ENCODE measurements at places on chromosomes 5 and 9.

GRCh38 chr5:132058646-132059042 is 1.8 kb upstream of the IL3 start:
- no peak for DNase-seq

DNA sequence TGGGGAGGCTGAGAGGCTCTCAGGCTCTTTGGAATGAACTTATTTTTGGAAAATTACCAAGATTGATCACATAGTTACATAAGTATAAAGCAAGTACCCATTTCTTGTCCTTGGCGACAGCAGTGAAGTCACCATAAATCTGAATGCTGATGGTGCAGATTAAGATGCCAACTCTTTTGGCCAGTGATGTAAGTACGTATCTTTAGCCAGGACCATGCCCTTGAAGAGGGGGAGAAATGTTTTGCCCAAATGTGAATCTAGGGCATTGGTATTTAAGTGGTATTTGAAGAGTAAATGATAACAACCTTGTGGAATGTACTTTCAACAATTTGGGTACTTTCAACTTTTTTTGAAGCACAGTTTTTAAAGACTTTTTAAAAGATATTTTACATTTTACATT is 68.2 kb upstream of the RAD23B start:
- no peak for DNase-seq

- DNase-seq = no peak
These were observed 39.0 kb upstream of the DMXL1 start for GRCh38 chr5:119031905-119032304.

- no peak for DNase-seq
These were observed 8.9 kb upstream of the IL6ST start for GRCh38 chr5:56003679-56004078.

GRCh38 chr9:132459661-132460060 is 49.6 kb downstream of the CFAP77 start:
- no peak for DNase-seq

- no peak for DNase-seq
These were observed 202.5 kb downstream of the CDK5RAP2 start for GRCh38 chr9:120377268-120378159.

- DNase-seq = no peak
These were observed 17.8 kb downstream of the RGS3 start for GRCh38 chr9:113481176-113481787.

- DNase-seq = no peak
These were observed 31.3 kb downstream of the ADAMTS2 start for GRCh38 chr5:179313849-179314521.

DNA sequence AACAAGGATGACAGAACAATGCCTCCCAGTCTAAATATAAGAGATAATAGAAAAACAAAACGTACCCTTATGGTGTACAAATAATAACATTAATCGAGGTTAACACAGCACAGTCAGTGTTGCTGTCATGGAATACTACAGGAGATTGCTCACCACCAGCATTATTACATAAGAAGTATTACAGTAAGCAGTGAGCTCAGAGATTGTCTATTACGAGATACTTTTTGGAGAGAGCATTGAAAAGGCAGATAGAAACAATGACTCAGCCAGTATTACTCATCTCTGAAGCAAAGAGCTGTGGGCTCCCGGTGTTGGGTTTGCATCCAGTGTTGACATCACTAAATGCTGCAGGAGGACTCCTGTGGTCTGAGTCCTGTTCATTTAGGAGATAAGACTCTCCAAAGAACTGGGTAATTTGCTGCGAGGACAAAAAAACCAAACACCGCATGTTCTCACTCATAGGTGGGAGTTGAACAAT is 191.9 kb upstream of the SEMA6A start:
- no peak for DNase-seq

GRCh38 chr5:3120028-3120427 is 368.6 kb upstream of the IRX2 start:
- DNase-seq = no peak

GRCh38 chr5:144267961-144268513 is 97.4 kb downstream of the KCTD16 start:
- no peak for DNase-seq

DNA sequence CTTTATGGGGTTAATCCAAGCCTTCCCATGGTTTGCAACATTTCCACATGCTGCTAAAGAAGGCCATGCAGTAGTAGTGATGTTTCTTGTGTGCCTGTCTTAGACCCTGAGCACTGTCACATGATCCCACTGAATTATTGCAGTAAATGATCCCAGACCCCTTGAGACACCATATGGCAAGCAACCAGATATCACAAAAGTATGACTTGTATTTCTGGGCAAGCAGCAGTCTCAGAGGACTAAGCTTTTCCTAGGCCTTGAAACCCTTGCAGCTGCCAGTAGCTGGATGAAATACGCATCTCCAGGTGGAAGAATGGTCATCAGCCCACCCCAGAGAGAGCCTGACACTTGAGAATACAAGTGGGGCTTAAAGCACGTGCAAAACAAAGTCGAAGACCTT is 41.8 kb downstream of the CDO1 start:
- no peak for DNase-seq

- DNase-seq = no peak
These were observed 424.0 kb upstream of the RGMB start for GRCh38 chr5:98349251-98349989.

DNA sequence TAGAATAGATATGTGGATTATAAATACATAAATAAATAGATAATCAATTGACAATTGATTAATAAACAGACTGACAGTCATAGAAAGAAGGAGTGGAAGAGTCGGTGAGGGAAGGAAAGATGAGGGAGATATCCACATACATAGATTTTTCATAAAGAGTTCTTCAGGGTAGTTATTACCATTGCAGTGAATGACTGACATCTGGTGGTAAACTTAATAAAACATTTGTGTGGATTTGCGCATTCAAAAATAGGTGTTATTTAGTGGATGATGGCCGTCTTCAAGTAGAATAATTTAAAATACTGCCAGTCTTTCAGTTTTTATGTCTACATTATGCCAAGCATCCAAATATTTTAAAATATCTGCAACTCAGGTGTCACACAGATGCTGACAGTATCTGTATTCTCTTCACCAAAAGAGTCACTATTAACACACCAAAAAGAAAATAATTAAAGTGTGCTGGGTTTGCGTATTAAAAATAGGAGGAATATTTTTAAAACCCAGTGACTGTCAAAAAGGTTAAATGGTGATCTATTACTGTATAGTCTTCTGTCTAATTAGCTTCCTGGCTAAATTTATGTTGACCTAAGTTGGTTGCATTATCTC is 78.8 kb downstream of the GIN1 start:
- no peak for DNase-seq

- no peak for DNase-seq
These were observed 34.9 kb downstream of the SLC6A3 start for GRCh38 chr5:1410156-1411014.

DNA sequence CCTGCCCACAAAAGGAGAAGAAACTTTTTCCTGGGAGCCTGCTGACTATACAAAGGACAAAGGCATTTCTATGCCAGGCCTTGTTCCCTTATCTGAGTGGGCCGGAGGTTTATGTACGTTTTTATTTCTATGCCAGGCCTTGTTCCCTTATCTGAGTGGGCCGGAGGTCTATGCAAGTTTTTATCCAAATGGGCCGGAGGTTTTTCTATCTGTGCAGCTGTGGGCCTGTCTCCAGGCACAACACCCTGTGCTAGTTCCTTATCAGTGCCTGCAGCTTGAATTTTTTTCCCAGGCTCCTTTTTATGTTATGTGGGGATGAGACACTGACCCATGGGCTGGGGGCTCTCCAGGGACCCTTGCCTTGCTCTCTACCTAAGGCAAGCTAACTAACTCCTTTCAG is 5.5 kb downstream of the SLC25A2 start:
- no peak for DNase-seq

DNA sequence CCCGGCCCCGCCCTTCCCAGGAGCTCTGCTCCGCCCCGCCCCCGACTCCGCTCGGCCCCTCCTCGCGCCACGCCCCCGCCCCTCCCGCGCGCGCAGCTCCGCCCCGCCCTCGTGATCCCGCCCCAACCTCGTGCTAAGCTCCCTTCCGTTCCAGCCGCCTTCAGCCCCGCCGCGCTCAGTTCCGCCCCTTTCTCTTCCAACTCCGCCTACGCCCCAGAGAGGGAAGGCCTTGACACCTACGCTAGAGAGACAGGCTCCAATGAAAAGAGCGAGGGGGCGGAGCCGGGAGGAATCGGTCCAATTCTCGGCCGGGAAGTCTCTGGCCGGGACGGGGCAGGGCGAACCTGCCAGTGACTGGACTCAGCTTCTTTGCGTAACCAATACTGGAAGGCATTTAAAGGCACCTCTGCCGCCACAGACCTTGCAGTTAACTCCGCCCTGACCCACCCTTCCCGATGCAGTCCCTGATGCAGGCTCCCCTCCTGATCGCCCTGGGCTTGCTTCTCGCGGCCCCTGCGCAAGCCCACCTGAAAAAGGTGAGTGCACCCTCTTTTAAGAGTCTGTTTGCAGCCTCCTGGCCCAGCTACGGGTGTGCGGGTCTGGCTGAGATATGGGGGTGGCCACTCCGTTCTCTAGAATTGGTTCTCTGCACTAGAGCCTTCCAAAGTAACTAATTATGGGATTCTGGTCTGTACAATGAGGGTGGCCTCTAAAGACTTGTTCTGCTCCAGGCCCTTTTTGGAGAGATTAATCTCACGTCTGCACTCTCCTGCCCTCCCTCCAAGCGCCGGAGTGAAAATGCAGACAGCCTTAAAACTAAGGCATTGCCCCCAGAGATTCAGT is at the start of gene GM2A:
Gene GM2A (plus strand): TSS at position 424 of the 843 bp plus-strand sequence. CDS start 32 bp downstream, at position 456.
- DNase-seq = peak; percentile 96

DNA sequence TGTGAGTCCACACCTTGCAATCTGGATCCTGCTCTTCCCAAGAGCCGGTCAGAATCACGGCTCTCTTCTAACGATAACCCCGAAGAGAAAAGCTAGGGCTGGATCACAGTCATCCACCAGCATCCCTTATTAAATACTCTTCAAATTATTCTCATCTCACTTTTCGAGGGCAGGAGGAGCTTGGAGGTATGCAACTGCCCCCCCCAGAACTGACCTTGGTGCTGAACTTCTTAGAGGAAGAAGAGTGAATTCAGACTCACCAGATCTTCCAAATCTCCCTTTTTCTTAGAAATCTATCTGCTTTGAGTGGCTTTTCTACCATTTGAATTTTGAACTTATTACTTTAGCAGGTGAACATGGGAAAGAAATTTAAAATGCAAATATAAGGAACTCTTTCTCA is 75.7 kb downstream of the MED10 start:
- no peak for DNase-seq

DNA sequence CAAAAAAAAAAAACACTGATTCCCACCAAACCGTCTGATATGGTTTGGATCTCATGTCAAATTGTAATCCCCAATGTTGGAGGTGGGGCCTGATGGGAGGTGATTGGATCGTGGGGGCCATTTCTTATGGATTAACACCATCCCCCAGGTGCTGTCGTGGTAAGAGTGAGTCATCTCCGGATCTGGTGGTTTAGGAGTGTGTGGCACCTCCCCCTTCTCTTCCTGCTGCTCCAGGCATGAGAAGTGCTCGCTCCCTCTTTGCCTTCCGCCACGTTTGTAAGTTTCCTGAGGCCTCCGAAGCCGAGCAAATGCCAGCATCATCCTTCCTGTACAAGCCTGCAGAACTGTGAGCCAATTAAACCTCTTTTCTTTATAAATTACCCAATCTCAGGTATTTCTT is 45.2 kb downstream of the HSD17B3 start:
- DNase-seq = no peak

DNA sequence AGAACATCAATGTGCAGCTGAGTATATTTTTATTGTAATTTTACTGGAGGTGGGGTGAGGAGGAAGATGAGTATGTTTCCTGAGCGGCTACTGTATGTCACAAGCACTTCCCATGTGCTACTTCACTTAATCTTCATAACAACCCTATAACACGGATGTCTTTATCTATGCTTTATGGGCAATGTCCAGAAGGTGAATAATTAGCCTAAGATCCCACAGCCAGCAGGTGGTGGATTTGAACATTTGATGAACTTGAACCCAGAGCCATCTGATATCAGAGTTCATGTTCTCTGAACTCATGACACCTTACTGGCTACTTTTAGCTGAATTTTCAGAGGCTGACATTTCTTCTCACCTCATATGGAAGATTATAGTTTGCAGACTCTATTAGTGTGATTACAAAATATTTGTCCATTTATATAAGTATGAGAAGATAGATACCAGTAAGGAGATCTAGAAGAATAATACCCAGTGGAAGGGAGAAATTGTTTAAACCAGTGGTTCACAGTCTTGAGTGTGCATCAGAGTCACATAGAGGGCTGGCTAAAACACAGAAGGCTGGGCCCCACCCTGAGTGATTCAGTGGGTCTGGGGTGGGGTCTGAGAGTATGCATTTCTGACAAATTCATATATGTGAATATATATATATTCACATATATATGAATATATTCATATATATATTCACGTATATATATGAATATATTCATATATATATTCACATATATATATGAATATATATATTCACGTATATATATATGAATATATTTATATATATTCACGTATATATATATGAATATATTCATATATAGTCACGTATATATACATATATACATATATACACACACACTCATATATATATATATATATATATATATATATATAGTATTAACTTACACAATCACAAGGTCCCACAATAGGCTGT is 164.4 kb upstream of the NR3C1 start:
- DNase-seq = no peak

GRCh38 chr5:146069780-146070099 is 35.6 kb downstream of the PLAC8L1 start:
- DNase-seq = no peak

GRCh38 chr5:1052641-1053390 is 44.2 kb downstream of the NKD2 start:
- no peak for DNase-seq

DNA sequence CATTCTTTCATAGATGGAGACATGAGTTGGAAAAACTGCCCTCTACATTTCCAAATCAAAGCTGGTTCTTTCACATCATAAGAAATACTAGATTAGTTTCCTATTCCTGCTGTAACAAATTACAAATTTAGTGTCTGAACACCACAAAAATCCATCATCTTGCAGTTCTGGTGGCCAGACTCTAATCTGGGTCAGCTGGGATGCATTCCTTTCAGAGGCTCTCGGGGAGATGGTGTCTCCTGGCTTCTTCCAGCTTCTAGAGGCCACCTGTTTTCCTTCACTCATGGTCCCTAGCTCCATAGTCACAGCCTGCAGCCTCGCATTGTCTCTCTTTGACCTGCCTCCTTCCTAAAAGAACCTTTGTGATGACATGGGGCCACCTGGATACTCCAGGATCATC is 65.2 kb downstream of the RETREG1 start:
- no peak for DNase-seq

DNA sequence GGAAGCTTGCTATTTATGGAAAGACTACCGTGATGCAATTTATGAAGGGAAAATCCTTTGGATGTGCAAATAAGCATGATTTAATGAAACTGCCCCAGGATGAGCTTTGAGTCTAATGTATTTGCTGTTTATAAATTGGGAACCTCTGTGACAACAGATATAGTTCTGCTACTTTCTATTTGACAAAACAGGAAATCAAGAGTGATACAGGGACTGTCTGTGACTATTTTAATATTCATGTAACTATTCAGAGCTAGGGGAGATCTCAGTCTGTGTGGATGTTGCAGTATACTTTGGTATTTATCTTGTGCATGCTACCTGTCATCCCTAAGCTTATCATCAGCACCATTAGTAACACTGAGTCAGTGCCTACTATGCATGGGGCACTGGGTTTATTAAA is 132.1 kb downstream of the PDZD2 start:
- DNase-seq = no peak
